ENCODE measurements at places on chromosomes 7 and 10. TPM values are rescaled to one million over a fixed set of nuclear protein-coding genes. Genes with fewer than 3 reads are reported as not detected.
A peak's percentile ranks its signal among the peaks of the same experiment; 100 is the strongest.

- H3K4me3 ChIP-seq, result peak overlapping the region; percentile 73
- peaks cover 9% of the 10 kb centered on the region for H3K4me1 ChIP-seq
- no peaks in the 10 kb centered on the region for H3K36me3 ChIP-seq
Measured at GRCh38 chr10:86711513-86712316, 43.4 kb downstream of the LDB3 start.

DNA sequence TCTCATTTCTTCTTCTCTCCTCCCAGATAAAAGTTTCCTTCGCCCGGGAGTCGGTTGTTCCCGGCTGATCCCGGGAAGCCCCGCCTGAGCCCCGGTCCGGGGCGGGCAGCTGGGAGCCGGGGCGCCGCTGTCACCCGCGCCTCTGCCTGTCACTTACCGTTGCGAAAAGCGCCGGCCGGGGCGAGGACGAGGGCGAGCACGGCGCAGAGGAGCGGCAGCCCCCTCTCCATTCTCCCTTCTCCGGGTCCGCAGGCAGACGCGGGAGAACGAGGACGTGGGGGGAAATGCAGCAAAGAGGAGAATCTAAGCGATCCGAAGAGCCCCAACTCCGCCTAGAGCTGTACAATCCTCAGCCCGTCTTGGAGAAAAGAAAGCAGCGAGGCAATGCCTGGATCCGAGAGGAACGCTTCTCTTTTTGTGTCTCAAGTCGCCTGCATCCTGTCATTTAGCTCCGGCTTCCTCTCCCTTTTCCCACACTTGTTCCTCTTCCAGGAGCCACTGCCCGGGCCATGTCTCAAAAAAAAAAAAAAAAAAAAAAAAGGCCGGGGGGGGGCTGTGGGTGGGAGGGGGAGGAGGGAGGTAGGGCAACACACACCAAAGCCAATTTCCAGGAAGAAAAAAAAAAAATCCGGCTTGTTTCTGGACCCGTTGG lies at the start of gene NRP1:
NRP1 (minus strand) TSS at position 515 of the 652 bp plus-strand sequence; CDS start at position 230, 285 bp downstream.
- H3K27ac ChIP-seq, result no peak within 1 kb of the TSS
- DNase-seq, result peak; percentile 40
- H3K4me3 ChIP-seq, result peak within 1 kb of the TSS; percentile 59
- H3K4me1 ChIP-seq, result peaks cover 8% of the 10 kb centered on the region

- no peak for DNase-seq
- H3K36me3 ChIP-seq, result no peaks in the 10 kb centered on the region
- H3K4me3 ChIP-seq, result no peak overlapping the region
Measured at GRCh38 chr7:101075646-101076045, 9.6 kb upstream of the TRIM56 start.

GRCh38 chr7:27213433-27214238 lies 13.7 kb upstream of the HOXA13 start:
- H3K27ac ChIP-seq, result no peak overlapping the region
- H3K36me3 ChIP-seq, result no peaks in the 10 kb centered on the region
- DNase-seq, result no peak

GRCh38 chr7:139855498-139856270 lies 26.6 kb downstream of the TBXAS1 start:
- H3K36me3 ChIP-seq, result no peaks in the 10 kb centered on the region
- H3K27ac ChIP-seq, result no peak overlapping the region
- H3K4me3 ChIP-seq, result no peak overlapping the region
- DNase-seq, result no peak
- no peaks in the 10 kb centered on the region for H3K27me3 ChIP-seq
- no peaks in the 10 kb centered on the region for H3K4me1 ChIP-seq

DNA sequence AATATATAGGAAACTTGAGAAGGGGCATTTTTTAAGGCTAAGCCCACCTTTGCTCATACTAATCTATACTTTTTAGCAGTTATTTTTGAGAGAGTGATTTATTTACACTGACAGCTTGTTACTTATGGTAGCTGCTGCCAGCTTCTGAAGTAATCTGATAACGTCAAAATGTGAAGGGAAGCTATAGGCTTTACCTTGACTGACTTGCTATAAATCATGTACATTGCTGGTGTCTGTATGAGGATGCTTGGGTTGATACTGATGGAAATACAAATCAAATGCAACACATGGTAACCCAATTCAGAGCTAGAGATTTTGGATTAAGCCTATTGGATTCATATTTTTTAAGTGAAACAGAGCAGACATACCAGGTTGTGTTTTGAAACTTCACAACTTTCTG lies 299.4 kb downstream of the LRMDA start:
- no peaks in the 10 kb centered on the region for H3K4me1 ChIP-seq
- H3K36me3 ChIP-seq, result no peaks in the 10 kb centered on the region
- H3K27ac ChIP-seq, result no peak overlapping the region
- no peak overlapping the region for H3K4me3 ChIP-seq
- DNase-seq, result no peak

The TMEM140 gene
- 29.4 TPM for polyA plus RNA-seq

The GARIN1A gene
- not detected for polyA plus RNA-seq

The LRRC61 gene
- polyA plus RNA-seq, result 21.6 TPM

The PRRT4 gene
- 0.27 TPM for polyA plus RNA-seq
